ENCODE measurements at places on chromosomes 3 and 15.

GRCh38 chr15:100901702-100902435, 17.3 kb upstream of the LRRK1 start:
- no peak for DNase-seq

- DNase-seq, result no peak
Observed at GRCh38 chr3:73292220-73292619, 230.8 kb downstream of the EBLN2 start.

DNA sequence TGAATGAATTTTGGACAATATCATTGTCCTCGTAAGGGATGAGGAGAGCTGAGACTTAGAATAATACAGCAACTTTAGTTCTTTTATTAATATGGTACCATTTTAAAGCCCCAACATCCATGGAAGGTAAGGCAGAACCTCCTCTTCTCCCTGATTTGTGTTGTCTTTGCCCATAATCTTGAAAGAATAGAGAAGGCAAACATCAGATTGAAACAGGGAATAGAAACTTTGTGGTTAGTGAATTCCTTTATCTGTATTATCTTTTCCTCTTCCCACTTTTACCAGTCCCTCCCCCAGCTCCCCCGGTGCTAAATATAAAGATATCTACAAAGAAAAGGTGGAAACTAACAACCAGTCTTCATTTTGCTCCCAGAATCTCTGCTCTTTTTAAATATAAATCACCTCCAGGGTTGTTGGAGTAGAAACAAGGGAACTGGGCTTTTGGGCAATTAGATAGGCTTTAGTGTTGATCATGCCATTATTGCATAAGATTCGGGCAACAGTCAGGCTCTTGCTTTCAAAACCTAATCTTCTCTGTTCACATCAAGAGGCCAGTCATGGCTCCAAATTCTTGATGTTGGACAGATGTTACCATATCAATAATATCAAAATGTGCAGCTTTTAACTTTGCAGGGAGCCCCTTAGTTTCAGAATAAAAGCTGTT, 32.5 kb downstream of the ITPR1 start:
- no peak for DNase-seq

DNA sequence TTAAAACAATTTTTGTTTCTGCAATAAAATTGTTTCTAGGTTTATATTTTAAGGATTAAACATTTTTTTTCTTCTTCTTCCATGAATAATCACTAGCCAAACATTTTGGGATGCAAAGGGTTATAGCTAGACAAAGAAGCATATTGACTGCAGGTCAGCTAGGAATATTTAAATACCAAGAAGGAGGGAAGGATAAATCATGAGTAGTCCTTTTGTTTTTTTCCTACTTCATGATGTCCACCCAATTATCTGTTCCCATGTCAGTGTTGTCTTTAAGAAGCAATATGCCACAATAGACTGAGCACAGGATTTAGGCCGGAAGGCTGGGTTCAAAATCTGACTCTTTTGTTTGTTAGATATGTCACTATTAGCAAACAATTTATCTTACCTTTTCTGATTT, 82.1 kb downstream of the VPS8 start:
- no peak for DNase-seq

DNA sequence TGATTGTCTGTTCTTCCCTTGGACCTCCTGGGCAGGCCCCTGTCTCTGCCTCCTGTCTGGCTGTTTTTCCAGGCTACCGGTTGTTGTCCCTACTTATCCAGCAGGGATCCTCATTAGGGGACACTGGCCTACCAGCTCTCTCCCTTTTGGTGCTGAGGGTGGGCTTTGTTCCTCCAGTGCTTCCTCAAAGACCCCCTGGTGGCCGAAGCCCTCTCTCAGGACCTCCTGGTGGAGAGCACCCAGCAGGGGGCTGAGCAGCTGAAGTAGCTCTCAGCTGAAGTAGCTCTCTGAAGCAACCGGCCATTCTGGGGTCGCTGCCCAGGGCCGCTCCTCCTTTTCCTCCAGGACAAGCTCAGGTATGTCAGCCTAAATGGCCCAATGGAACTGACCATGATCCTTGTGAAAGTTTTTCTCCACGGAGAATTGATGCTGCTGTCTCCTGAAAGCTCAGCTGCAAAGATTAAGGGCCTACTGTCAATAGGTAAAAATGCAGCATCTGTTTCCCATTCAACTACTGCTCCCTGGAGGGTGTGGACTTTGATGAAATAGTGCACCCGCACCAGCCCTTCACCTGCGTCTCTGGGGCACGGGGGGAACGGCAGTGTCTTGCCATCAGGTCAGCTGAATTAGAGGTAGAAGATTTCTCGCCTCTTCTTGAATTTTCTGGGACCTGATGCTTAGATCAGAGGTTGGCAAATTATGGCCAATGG, 27.6 kb downstream of the ARNT2 start:
- DNase-seq, result no peak

- no peak for DNase-seq
Observed at GRCh38 chr15:58742022-58742813, 7.3 kb downstream of the ADAM10 start.

DNA sequence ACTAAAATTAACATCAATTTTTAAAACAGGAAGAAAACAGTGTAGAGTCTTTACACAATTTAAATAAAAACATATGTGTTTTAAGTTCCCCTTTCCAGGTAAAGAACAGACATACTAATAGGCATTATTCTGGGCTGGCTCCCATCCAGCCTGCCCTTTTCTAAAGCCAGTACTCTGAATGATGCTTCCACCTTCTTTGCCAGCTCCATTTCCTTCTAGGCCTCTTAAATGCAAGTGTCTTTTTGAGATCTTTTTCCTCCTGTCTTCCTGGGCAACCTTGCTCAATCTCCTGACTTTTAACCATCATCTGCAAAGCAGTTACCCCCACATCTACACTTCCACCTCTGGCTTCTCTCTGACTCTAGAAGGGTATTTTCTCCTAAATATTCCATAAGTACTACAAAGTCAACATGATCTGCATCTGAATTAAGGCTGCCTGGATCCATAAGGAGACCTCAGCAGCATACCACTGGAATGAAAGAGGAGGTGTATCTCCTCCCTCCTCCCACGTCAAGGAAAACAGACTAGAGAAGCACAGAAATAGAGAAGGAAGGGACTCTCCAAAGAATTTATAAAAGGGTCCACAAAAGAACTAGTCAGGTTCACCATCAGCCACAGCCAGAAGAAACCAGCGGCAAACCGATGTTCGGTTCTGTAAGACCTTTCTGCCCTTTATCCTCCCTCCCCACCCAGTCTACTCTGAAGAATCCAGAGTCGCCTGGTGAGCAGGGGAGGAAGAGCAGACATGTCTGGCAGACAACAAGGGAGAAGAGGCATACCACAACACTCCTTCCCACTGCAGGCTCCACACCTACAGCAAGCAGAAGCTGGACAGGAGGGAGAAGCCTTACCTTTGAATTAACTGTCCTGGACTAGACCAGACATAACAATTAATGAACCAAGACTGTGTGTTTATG, 47.1 kb downstream of the GOLIM4 start:
- no peak for DNase-seq

- DNase-seq, result no peak
Observed at GRCh38 chr3:155631323-155632019, 113.4 kb downstream of the PLCH1 start.

DNA sequence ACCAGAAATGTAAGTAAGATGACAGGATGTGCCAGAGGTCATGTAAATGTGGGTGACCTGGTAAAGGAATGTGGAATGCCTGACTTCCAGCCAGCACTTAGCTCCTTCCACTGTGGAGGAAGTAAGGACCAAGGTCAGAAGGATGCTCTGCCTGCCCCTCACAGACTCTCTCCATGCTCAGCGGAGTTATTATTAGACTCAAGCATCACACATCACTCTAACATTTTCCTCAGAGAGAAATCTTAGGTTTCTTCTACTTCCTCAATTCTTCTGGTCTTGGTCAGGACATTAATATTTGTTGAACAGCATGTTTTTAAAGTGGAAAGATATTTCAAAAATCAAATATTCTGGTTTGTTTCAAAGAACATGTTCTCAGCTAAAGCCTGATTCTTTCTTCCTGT, 231.4 kb upstream of the WNT5A start:
- no peak for DNase-seq

GRCh38 chr3:111568911-111569310, 26.2 kb downstream of the ZBED2 start:
- no peak for DNase-seq

DNA sequence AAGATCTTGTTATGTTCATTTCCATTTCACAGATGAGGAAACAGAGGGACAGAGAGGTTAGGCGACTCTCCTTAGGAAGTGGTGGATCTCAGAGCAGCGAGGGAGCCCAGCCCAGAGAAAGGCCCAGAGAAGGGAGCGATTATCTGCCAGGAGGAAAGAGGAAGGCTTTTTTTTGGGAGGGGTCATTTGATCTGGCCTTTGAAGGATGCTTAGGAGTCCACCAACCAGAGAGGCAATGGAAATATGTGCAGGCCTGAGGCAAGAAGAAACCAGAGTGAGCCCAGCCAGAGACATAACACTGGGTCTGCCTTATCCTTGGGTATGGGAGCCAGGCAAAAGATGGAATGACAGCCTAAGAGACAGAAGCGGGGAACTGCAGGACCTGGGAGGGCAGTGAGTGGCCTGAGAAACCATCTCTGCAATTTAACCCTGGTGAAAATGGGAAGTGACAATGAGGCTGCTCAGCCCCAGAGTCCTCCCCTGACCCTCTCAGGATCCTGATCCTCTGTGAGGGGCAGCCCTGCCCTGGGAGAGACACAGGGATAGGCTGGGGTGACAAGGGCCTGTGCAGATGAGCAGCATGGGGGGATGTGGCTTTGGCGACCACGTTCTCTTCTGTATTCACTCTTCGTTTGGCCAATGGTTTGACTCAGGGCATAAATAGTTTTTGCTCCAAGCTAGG, 163.2 kb downstream of the WNT7A start:
- no peak for DNase-seq

GRCh38 chr3:80366808-80367548, 599.2 kb upstream of the ROBO1 start:
- DNase-seq, result no peak

- DNase-seq, result no peak
Observed at GRCh38 chr3:39917065-39917773, 107.8 kb downstream of the MYRIP start.

DNA sequence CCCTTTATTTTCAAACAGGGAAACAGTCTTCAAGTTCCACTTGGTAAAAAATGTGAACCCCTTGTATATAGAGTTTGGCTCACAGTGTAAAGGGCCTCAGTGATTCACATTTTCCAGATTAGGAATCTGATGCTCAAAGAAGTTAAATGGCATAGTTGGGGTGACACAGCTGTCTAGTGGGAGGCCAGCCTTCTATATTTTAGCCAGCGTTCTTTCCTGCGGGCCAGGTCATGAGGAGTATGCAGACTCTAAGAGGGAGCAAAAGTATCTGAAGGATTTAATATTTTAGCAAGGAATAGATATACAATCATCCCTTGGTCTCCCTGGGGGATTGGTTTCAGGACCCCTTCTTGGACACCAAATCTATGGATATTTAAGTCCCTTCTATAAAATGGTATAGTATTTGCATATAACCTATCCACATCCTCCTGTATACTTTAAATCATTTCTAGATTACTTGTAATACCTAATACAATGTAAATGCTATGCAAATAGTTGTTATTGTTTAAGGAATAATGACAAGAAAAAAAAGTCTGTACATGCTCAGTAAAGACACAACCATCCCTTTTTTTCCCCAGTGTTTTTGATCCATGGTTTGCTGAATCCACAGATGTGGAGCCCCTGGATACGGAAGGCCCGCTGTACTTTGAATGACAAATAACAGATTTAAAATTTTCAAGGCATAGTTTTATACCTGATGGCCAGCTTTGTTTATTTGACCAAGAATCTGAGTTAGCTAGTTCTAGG, 7.0 kb downstream of the B2M start:
- no peak for DNase-seq

DNA sequence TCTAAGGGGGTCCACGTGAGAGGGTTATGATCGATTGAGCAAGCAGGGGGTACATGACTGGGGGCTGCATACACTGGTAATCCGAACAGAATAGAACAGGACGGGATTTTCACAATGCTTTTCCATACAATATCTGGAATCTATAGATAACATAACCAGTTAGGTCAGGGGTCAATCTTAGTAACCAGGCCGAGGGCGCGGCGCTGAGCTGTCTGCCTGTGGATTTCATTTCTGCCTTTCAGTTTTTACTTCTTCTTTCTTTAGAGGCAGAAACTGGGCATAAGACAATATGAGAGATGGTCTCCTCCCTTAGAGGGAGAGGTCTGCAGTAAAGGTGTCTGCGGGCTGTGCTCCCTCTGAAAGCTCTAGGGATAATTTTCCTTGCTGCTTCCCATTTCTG, 261.3 kb downstream of the XXYLT1 start:
- DNase-seq, result no peak

GRCh38 chr3:105518203-105518602, 151.5 kb downstream of the ALCAM start:
- DNase-seq, result no peak

DNA sequence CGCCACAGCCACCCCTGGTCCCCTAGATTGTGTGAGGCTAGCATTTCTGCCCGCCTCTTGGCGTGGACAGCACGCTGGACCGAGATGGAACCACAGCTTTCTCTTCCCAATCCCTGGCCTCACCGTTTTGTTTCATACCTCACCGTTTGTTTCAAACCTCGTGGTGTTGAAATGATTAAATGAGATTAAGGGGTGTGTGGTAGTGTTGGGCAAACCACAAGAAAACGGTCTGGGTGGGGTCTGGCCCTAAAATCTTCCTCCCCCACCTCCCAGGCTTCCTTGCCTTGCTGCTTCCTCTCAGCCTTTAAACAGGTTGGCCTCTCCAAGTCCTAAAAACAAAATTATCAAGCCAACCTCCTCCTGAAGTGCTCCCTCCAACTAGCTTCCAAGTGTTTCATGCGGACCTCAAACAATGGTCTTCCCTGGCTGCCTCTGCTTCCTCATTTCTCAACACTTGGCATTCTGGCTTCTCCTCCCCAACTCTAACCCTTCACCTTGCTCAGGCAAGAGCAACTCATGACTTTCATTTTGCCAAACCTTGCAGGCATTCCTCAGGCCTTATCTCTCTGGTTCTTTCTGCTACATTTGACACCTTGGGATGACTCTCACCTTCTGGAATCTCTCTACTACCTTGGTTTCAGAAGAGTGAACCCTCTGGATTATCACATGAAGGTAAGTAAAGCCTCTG, 1.4 kb upstream of the ATP13A3 start:
- DNase-seq, result no peak

DNA sequence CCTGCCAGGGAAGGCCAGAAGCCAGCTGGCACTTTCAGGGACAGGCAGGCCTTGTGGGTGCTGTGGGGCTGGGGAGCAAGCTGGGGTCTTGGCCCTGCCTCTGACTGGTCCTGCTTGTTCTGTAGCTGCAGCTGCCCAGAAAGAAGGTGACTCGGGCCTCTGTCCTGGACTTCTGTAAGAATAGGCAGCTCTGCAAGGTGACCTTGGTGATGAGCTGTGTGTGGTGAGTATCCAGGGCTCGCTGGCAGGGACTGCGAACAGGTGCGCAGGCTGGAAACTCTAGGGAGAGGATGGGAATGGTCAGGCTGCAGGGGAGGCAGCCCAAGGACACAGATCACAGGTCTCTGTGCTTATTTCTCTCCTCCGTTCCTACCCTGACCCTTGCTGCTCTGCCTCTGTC, 31.2 kb downstream of the SLC22A14 start:
- DNase-seq, result no peak

DNA sequence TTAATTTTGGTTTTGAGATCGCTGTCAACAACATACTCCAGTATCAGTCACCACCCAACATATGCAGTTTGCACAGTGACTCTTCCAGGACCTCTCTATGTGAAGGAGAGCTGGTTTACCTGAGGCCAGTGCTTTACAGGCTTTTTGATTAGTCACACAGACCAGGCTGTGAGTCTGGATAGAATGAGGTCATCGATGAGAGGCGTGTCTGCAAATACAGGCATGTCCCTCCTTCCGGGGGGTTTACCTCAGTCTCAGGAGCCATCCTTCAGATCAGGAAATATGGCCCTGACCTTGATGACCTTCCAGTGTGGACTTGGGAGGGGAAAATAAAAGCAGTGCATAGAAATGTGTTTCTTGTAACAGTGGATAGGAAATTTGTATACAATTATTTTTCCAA, 46.9 kb downstream of the KBTBD12 start:
- no peak for DNase-seq

Measured in HFF-Myc (cell line).